NAMALWA (cell line): ENCODE measurements at places on chromosomes 13 and 19.

- DNase-seq = peak; percentile 89
These were observed 234.1 kb downstream of the FOXO1 start for GRCh38 chr13:40432018-40432978.

DNA sequence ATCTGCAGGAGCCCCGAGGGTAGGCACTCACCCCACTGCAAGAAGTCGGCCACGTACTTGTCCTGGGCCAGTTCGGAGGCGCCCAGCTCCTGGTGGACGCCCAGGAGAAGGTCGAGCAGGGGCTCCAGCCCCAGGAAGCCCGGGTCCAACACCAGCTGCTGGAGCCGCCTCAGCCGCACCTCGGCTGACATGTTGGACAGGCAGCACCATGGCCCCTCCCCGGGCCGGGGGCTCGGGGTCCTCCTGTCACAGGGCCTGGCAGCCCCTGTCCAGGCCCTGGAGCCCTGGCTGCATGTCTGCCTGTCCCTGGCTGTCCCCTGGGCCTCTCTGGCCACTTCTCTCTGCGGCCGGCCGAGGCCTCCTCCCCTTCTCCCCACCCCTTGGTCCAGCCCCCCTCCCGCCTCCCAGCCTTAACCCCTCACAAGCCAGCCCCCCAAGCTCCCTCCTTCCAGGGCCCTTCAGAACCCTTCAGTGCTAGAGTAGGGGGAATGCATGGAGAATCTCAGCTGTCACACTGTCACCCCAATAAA lies at the start of gene DMPK:
Gene DMPK, minus strand, starts transcription at position 329 of the 530 bp plus-strand sequence. Its CDS starts 138 bp downstream, at position 191.
- no peak for DNase-seq

DNA sequence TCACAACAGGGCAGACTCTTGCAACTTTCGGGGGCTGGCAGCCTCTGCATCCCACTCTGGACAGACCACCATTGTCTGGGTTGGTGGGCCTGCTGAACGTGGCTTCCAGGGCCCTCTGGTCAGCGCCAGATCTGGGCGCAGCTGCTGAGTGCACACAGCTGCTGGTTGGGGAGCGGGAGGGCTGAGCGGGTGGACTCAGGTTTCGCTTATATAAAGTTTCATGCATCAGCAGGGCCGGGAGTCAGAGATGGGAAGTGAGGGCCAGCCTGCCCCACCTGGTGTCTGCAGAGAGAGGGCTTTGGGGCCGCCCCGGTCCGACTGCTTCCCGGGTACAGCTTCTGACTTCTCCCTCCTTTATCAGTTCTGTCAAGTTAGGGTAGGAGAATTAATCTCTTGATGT lies 6.9 kb downstream of the ARHGEF7 start:
- no peak for DNase-seq

DNA sequence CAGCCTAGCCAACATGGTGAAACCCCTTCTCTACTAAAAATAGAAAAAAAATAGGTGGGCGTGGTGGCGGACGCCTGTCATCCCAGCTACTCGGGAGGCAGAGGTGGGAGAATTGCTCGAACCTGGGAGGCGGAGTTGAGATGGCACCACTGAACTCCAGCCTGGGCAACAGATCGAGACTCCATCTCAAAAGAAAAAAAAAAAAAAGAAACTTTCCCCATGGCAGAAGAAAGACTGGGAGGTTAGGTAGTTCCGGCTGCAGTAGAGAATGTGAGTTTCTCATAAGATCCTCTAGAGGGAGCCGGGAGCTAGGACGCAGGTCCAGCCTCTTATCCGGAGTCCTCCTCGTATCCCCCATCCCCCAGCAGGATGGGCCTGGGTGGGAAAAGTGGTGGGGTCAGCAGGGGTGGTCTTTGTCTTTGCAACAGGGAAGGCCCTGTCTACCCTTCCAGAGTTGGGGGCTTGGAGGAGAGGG lies 13.2 kb upstream of the CREB3L3 start:
- peak; percentile 70 for DNase-seq

- DNase-seq = no peak
These were observed 544.2 kb upstream of the KLF12 start for GRCh38 chr13:74678308-74678965.

DNA sequence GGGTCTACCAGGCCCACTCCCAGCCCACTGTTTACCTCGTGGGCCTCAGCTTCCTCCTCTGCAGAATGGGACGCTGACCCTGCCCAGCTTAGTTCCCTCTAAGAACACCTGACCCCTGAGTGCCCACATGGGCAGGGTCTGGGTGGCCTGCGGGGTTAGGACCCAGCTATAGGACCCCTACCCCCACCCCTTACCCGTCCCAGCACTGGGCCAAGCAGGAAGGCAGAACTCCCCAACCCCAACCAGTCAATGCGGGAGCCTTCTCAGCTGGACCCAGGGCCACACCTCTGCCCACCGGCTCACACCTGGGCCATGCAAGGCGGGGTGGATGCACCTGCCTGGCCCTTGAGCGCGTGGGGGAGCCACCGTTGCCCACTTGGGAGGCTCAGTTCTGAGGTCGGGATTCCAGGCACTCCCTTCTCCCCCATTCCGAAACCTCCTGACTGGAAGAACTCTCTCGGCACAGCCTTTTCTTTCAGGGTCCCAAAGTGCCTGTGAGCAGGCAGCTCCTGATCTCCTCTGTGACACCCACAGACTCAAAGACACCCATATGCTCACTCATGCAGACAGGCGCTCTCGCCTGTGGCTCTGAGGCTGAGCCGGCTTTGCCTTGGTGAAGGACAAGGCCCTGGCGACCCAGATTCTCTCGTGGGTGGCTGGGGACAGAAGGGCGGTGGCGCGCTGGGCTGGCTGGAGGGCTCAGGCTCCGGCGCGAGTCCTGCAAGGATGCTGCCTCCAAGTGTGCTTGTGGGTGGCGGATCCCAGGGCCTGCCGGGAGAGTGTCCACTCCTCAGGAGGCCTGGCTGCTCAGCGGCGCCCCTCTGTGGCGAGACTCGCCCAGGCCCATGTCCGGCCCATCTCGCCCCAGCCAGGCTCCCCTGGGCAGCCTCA lies 27.9 kb upstream of the PARP4 start:
- DNase-seq = no peak

- DNase-seq = no peak
These were observed 65.6 kb upstream of the USE1 start for GRCh38 chr19:17149393-17150135.

DNA sequence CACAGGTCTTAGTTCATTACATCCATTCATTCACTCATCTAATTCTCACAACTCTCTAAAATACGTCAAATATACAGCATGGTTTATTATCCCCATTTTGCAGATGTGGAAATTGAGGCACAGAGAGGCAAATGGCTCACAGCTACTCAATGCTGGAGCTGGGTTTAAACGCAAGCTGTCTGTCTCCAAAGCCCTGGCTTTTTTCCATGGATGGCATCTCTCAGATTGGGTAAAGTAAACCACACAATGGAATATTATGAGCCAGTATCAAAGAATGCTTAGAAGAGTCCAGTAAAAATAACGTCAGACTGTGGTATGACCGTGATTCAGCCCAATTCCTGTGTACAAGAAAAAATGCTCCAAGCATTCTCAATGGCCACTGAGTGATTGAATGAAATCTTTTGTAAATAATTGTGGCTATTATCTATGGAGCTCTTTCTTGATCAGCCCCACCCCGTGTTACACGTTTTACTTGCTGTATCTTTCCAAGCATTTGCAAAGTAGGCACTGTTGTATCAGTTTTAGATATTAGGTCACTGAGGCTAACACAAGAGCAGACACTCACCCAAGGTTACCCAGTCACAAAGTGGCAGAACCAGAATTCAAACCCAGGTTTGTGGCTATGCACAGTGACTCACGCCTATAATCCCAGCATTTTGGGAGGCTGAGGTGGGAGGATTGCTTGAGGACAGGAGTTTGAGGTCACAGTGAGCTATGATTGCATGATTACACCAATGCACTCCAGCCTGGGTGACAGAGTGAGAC lies 5.5 kb upstream of the ACP7 start:
- no peak for DNase-seq

DNA sequence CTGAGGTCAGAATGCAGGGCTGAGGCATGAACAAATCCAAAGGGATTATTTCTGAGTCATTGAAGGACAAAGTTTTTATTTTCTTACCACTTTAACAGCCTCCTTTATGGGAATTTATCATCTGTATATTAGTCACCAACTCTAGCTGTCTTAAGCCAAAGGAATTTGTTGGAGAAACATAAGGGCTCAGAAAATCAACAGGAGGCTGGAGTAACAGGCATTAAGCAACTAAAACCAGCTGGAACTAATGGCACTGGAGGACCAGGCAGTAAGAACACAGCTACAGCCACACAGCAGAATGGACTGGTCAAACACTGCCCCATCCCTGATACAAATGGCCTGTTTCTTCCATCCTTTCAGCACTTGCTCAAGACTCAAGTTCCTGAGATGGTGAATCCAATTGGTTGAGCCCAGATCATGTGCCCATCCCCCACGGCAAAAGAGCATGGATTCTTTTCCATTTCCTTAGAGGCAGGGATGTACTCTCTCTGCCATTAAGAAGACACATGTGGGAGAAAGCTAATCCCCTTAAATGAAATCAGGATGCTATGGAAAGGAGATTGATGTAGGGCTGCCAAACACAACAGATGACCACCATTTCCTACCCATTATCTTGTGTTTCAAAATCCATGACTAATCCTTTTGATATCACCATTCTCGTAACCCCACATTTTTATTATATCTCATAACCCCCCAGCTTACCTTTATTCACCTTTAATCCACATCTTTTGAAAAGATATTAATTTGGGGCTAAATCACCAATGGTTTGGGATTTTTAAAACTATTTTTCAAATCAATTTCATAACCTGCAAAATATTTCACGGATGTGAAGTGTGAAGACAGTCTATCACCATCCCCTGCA lies 157.0 kb upstream of the FNDC3A start:
- DNase-seq = no peak

- no peak for DNase-seq
These were observed 151.6 kb downstream of the ZIC5 start for GRCh38 chr13:99819967-99820366.

DNA sequence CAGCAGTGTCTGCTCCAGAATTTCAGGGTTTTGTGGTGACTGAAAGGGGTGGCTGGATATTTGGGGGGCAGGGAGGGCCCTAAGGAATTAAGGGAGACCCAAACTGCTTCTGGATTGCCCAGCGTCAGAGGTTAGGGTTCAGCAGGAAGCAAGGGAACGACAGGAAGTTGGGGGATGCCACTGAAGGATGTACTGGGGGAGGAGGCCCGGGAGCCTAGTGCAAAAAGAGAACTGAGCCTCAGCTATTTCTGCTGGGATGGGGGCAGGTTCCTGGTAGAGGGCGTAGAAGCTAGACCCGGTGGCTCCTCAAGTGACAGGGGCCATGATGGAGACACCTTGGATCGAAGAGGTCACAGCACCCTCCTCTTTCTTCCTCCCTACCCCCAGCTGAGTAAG lies 1.1 kb downstream of the CYP2S1 start:
- DNase-seq = no peak

DNA sequence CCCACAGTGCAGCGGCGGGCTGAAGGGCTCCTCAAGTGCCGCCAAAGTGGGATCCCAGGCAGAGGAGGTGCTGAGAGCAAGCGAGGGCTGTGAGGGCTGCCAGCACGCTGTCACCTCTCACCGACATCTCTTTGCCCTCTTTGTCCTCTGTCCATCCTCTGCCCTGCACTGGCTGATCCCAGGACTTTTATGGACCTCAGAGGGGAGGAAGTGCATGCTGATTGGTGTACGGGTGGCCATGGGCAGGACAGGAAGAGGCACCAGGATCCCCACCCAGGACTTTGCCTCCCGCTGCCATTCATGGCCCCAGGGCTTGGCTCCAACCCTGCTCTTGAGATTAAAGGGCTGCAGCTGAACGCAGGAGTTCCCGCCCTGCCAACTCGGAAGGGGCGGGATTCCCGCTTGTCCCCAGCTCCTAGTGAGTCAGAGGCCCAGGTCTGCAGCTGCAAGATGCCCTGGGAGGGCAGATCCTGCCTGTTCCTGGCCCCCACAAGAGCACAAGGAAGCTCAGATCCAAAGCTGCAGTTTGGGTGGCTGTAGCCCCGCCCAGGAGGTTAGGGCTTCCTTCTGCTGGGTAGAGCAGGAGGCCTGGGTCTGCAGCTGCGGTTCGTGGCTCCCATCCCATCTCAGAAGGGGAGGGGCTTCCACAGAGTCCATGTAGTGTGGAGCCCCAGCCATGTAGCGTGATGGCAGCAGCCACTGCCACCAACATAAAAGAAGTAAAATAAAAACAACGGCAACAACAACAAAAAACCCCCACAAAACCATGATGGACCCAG lies 1716.7 kb downstream of the SLITRK1 start:
- no peak for DNase-seq

GRCh38 chr13:71602344-71602743 lies 264.7 kb downstream of the DACH1 start:
- DNase-seq = no peak

DNA sequence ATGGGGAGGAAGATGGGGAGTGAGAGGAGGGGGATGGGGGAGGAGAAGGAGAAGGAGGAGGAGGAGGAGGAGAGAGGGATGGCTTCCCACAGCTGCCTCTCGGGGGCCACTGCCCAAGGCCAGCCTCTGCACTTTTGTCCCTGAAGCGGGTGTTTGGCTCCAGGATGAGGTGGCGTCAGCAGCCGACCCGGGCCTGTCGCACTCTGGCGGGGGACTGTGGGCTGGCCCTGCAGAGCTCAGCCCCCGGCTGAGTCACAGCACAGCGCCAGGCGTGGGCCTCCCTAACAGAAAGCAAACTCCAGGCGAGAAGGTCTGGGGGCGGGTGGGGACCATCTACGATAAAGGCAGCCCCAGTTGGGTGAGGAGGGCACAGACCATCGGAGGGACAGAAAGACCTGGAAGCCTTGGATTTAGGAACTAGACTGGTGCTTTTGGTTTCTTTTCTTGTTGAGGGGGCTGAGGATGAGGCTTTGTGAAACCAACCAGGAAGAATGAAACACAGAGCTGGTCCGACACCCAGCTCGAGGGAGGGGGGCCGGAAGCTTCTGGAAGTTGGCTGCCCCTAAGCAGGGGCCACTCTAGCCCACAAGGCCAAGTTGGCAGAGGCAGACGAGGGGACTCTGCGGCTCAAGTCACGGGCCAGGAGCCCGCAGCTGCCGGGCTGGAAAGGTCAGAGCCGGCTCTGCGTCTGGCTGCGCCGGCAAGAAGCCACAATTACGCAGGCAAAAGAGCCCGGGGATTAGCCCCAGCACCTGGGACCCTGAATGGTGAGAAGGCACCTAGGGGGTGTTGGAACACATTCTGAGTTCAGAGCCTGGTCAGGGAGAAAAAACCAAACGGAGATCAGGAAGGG lies 18.2 kb downstream of the LSM4 start:
- peak; percentile 86 for DNase-seq

DNA sequence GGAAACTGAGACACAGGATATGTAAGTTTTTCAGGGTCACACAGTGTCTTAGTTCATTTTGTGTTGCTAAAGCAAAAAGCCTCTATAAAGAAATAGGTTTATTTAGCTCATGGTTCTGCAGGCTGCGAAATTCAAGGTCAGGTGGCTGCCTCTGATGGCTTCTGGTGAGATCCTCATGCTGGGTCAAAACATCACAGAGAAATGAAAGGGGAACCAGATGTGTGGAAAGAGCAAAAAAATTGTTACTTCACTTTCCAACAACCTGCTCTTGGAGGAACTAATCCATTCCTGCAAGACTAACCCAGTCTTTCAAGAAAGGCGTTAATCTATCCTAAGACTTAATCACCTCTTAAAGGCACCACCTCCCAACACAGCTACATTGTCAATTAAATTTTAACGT lies 64.2 kb upstream of the UBL3 start:
- DNase-seq = no peak

GRCh38 chr19:19032420-19033175 lies 719 bp downstream of the SUGP2 start:
- peak; percentile 97 for DNase-seq
